AG04450 (cell line): ENCODE measurements at places on chromosomes 3 and 15. TPM values are rescaled to one million over a fixed set of nuclear protein-coding genes. Genes with fewer than 3 reads are reported as not detected.

DNA sequence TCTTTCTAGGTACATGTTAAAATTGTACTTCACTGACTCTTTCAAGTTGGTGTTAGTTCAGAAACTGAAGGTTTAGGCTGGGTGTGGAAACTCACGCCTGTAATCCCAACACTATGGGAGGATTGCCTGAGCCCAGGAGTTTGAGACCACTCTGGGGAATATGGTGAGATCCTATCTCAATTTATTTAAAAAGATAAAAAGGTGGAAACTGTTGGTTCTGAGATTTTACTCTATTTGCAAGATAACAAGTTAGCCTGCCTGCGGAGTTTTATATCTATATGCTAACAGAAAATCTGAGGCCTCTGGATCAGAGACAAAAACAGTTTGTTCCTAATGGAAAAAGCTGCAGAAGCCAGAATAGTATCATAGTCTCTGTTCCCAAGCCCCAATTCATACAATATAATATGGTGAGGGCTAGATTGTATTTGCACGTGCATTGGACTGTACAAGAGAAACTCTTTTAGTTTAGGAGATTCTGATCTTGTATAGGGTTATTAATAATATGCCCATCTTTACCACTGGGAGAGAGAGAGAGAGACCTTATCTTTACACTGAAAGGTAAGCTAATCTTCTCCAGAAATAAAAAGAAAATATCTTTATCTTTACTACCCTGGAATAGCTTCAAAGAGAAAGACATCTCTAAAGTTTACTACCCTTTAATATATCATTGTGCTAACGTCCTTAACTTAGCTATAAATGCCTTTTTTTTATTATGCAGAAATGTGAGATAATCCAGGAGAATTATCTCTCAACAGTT is 1267.6 kb downstream of the OTOL1 start:
- no peak for DNase-seq

- DNase-seq = no peak
These were observed 33.0 kb downstream of the THBS1 start for GRCh38 chr15:39613861-39614260.

DNA sequence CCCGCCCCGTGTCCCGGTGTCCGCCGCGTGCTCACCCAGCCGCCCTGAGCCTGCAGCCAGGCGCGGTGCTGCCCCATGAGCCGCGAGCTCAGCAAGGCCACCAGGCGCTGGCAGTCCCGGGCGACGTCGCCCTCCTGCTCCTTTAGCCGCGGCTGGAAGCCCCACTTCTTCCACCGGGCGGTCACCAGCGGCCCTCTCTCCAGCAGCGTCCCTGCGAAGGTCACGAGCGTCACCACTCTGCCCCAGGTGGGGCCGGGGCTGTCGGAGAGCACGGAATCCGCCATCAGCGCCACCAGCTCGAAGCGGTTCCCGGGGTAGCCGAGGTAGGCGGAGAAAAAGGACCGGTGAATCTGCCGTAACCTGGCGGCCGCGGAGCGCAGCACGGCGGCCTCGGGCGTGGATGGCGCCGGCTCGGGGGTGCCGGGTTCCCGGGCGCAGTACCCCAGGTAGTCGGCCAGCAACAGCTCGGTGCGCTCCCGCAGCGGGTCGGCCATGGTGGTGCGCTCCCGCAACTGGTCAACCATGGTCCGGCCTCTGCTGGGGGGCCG is 298 bp downstream of the BCL2L10 start:
- no peak for DNase-seq

GRCh38 chr3:89447243-89447642 is 339.8 kb downstream of the EPHA3 start:
- DNase-seq = no peak

DNA sequence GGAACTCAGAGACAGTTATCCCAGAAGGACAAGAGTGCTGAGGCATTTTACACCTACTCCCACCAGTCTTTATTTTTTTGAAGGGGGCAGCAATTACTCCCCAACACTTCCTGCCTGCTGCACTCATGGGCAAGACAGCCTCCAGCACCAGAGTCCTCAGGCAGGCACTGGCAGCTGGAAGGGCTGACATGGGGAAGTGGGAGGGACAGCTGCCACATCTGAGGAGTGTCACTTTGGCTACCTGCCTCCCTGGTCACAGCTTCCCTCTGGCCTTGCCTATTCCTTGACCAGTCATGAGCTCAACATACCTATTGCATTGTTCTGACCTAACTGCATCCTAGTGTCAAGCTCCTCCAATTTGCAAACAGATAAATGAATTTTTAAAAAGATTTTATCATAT is 10.2 kb upstream of the LACTB start:
- DNase-seq = no peak

DNA sequence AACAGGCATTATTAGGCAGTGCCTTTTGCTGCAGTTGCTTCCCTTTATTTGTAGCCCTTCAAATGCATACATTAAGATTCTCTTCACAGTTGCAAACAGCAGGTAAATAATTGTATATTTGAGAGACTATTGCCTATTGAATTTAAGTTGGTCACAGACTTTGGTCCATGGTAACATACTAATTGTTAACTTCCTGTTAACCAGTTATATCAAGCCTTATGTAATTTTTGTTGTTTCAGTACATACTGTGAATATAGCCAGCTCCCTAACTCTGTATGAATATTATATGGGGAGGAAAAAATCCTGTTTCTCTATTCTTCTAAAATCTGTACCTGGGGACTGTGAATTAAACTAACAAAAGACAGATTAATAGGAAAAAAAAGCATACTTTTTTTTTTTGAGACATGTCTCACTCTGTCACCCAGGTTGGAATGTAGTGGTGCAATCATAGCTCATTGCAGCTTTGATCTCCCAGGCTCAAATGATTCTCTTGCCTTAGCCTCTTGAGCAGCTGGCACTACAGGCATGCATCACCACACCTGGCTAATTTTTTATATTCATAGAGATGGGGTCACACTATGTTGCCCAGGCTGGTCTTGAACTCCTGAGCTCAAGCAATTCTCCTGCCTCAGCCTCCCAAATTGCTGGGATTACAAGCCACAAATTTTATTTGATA is 53.2 kb downstream of the CHL1 start:
- no peak for DNase-seq

DUOXA2 gene
- polyA plus RNA-seq = not detected in 2 replicates

GOLGA6D gene
- not detected in 2 replicates for polyA plus RNA-seq

CLDN16 gene
- 0.04 and 0.25 TPM in 2 replicates for polyA plus RNA-seq
